ENCODE measurements at places on chromosomes 4 and X. TPM values are rescaled to one million over a fixed set of nuclear protein-coding genes. Genes with fewer than 3 reads are reported as not detected.

Gene SSX4B
- polyA plus RNA-seq, result not detected

Gene BEND2
- polyA plus RNA-seq, result 0.24 TPM

Gene SEC24B
- polyA plus RNA-seq, result 16.4 TPM

Gene SPRY1
- polyA plus RNA-seq, result not detected

Gene TKTL2
- not detected for polyA plus RNA-seq

Gene MAGEB2
- polyA plus RNA-seq, result not detected

Gene RHOXF2B
- not detected for polyA plus RNA-seq

Gene CFAP299
- polyA plus RNA-seq, result not detected

Gene ETDB
- polyA plus RNA-seq, result not detected

Gene HELT
- not detected for polyA plus RNA-seq

Gene TMEM150C
- not detected for polyA plus RNA-seq

Gene FGFBP2
- polyA plus RNA-seq, result 13.2 TPM

Gene SPANXA1
- not detected for polyA plus RNA-seq

Gene CCDC160
- polyA plus RNA-seq, result not detected

Gene CHRDL1
- polyA plus RNA-seq, result not detected

Gene DCAF12L2
- not detected for polyA plus RNA-seq

Gene HTN1
- polyA plus RNA-seq, result not detected

Gene RPGR
- polyA plus RNA-seq, result 3.7 TPM

Gene GAGE12H
- polyA plus RNA-seq, result not detected

Gene SPIN2A
- not detected for polyA plus RNA-seq

Gene EFHC2
- not detected for polyA plus RNA-seq

Gene RAB40AL
- polyA plus RNA-seq, result not detected

Gene SLC39A8
- polyA plus RNA-seq, result 4.3 TPM

Gene SYTL4
- polyA plus RNA-seq, result 0.11 TPM

Gene HSD17B10
- 133 TPM for polyA plus RNA-seq

Gene F8A2
- polyA plus RNA-seq, result not detected

Gene RELL1
- polyA plus RNA-seq, result 0.86 TPM

Gene PAGE5
- polyA plus RNA-seq, result not detected

Gene HSFX2
- polyA plus RNA-seq, result 0.16 TPM

Gene ACE2
- polyA plus RNA-seq, result not detected

Gene SRPX2
- not detected for polyA plus RNA-seq

Gene CSAG2
- polyA plus RNA-seq, result not detected

Gene SHROOM3
- polyA plus RNA-seq, result not detected

Gene PLP2
- polyA plus RNA-seq, result 292 TPM

Gene SUPT20HL2
- not detected for polyA plus RNA-seq

Gene ZNF630
- polyA plus RNA-seq, result 4.1 TPM

Gene NRK
- polyA plus RNA-seq, result not detected

Gene ERCC6L
- polyA plus RNA-seq, result 0.15 TPM

Gene FGA
- polyA plus RNA-seq, result not detected

Gene EMCN
- polyA plus RNA-seq, result not detected

Gene INTS6L
- polyA plus RNA-seq, result 5.2 TPM

Gene FANCB
- 4.3 TPM for polyA plus RNA-seq

Gene PDGFRA
- polyA plus RNA-seq, result not detected

Gene SSX2B
- not detected for polyA plus RNA-seq

Gene MPC1L
- polyA plus RNA-seq, result not detected

Gene RASL11B
- 0.13 TPM for polyA plus RNA-seq

Gene SLITRK2
- polyA plus RNA-seq, result not detected

Gene CXorf38
- 35.3 TPM for polyA plus RNA-seq

Gene GAGE12G
- not detected for polyA plus RNA-seq

Gene CXCL13
- 0.25 TPM for polyA plus RNA-seq

Gene SFRP2
- polyA plus RNA-seq, result not detected

Gene TRIM61
- polyA plus RNA-seq, result 1.9 TPM

Gene FRAS1
- polyA plus RNA-seq, result not detected

Gene TMEM31
- polyA plus RNA-seq, result not detected

Gene KLKB1
- 0.23 TPM for polyA plus RNA-seq

Gene FAM53A
- 1.5 TPM for polyA plus RNA-seq

Data from IgD-negative memory B cell (primary cell).